ENCODE measurements at places on chromosomes 5 and 9. TPM values are rescaled to one million over a fixed set of nuclear protein-coding genes. Genes with fewer than 3 reads are reported as not detected.
A peak's percentile ranks its signal among the peaks of the same experiment; 100 is the strongest.

The HK3 gene
- 1.5 TPM for total RNA-seq

The PCDHGA6 gene
- total RNA-seq: 0.71 TPM

GRCh38 chr5:56552612-56553268, 262.6 kb upstream of the MAP3K1 start:
- no peak for DNase-seq

- peak; percentile 43 for DNase-seq
Observed at GRCh38 chr9:84339962-84340361, 596 bp downstream of the SLC28A3 start.

DNA sequence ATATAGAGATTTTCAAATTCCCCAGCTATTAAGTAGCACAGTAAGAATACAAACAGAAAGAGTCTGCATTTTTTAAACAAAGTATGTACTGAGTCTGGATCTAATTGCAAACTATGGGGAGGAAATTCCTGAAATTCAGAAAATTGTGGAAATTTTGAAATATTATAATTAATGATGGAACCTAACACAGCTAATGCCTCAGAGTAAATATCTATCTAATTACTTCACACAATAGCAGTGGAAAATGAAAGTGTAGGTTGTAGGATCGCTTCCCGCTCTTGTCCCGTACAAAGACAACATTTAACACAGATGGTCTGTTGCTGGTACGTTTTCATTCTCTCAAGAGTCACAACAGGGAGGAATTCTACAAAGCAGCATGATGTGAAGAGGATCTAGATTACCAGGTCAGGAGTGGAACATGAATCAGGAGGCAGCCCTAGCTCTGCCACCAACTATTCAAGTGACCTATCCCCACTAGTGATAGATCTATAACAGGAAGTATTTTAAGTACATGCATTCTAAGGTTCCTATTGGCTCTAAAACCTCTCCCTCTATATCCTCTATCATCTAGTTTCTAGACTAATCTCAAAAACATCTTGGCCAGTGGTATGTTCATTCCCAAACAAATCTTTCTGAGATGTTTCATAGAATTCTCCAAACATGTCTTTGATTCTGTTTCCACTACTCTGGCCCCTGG, 58.9 kb upstream of the GRAMD2B start:
- DNase-seq: no peak

DNA sequence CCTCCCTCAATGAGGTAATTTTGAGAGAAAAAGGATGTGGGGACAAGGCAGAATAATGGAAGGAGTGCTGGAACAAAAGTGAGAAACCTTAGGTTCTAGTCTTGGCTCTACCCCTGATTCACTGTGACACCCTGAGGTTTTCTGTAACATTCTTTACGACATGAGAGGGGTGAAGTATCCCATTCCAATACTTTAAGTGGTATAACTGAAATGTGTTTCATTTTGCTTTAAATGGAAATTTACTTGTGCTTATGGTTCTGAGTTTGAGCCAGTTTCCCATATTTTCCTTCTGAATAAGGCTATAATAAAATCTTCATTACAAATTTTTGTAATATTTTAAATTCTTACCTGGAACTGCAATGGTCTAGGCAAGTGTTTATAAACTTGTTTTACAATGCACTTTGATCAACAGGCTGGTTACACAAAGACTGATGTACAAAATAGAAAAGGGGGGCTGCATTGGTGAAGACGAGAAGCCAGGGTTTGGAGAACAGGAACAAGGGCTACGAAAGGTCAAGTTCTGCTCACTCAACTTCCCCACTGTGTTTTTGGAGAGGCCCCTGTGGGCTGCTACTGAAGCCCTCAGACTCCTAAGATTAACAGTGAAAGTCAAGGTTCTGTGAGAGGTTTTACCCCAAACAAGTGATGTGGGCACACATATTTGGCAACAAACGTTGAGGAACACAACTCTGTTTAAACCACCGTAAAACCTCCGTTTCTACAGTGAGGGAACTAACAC, 171.9 kb upstream of the ELL2 start:
- DNase-seq: no peak

DNA sequence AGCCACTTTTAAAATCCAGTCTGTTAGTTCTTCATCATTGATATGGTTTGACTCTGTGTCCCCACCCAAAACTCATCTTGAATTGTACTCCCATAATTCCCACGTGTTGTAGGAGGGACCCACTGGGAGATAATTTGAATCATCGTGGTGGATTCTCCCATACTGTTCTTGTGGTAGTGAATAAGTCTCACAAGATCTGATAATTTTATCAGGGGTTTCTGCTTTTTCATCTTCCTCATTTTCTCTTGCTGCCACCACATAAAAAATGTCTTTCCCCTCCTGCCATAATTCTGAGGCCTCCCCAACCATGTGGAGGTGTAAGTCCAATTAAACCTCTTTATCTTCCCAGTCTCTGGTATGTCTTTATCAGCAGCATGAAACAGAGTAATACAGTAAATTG, 26.9 kb upstream of the SH3TC2 start:
- DNase-seq: no peak

Measured in Calu3 (cell line).